ENCODE measurements at places on chromosomes 1 and 21. TPM values are rescaled to one million over a fixed set of nuclear protein-coding genes. Genes with fewer than 3 reads are reported as not detected.

Gene PCNX2
- total RNA-seq = 109 TPM

Gene SLAMF8
- 2.0 TPM for total RNA-seq

Gene AADACL3
- total RNA-seq = not detected

Gene ILF2
- 82.3 TPM for total RNA-seq

Gene ABCA4
- not detected for total RNA-seq

Gene OBSCN
- total RNA-seq = 76.0 TPM

Gene KRTAP19-1
- total RNA-seq = not detected

Gene HRNR
- not detected for total RNA-seq

Gene NPHS2
- not detected for total RNA-seq

Gene EPHB2
- total RNA-seq = 0.36 TPM

Gene CFAP107
- not detected for total RNA-seq

DNA sequence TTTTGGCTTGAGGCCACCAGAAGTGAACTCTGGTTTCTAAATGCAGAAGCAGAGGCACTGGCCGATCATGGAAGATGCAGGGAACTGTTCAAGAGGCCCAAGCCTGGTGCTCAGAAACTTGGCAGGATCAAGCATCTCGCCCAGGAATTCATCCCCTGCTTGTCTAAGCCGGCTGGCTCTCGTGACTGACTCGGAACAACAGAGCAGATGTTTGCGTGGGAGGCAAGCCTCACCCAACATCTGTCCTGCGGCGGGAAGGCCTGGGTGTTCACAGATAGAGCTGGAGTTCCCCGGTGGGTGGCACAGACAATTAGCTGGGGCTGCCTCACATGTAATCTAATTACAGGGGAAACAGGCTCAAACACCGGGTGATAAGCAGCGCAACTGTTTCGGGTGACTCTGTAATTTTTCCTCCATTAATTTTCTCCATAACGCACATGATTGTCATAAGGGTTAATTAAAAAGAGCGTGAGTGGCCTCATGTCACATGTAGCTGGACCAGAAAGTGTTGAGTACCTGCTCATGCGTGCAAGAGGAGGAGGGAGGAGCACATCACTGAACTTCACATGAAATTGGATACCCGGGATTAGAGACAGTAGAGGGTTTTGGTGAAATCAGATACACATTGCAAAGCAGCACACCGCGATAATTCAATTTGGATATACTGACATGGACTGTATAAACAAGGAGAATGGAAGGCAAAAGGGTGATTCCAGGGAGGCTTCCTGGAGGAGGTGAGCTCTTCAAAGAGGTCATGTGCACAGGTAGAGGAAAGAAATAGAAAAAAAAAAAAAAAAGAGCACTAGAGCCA, 180.0 kb downstream of the ETS2 start:
- H3K4me3 ChIP-seq = no peak overlapping the region
- no peak overlapping the region for H3K27ac ChIP-seq
- DNase-seq = no peak
- no peaks in the 10 kb centered on the region for H3K36me3 ChIP-seq
- no peaks in the 10 kb centered on the region for H3K4me1 ChIP-seq

- no peak for DNase-seq
- H3K4me3 ChIP-seq = no peak overlapping the region
- no peaks in the 10 kb centered on the region for H3K36me3 ChIP-seq
- H3K27me3 ChIP-seq = no peaks in the 10 kb centered on the region
- no peak overlapping the region for H3K27ac ChIP-seq
Observed at GRCh38 chr21:16199539-16199938, 469.8 kb downstream of the USP25 start.

GRCh38 chr1:156975084-156975483, 54.7 kb downstream of the LRRC71 start:
- H3K27me3 ChIP-seq = no peaks in the 10 kb centered on the region
- H3K4me1 ChIP-seq = no peaks in the 10 kb centered on the region
- DNase-seq = no peak
- H3K36me3 ChIP-seq = no peaks in the 10 kb centered on the region
- no peak overlapping the region for H3K4me3 ChIP-seq

DNA sequence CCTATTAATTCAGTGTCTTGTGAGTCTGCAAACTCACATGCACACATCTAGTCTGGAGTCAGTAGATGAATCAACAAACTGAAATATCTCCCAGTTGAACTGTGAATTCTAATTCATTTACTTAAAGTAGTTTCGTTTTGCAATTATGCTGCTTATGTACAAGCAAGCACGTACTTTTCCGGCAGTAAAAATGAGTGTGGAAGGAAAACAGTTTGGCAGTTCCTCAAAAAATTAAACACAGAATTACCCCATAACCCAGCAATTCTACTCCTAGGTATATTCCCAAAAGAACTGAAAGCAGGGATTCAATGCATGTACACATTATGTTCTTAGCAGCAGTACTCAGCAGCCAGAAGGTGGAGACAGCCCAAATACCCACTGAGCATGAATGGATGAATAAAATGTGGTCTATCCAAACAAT, 49.3 kb downstream of the GNB1 start:
- no peak for DNase-seq
- no peak overlapping the region for H3K27ac ChIP-seq
- no peaks in the 10 kb centered on the region for H3K27me3 ChIP-seq

DNA sequence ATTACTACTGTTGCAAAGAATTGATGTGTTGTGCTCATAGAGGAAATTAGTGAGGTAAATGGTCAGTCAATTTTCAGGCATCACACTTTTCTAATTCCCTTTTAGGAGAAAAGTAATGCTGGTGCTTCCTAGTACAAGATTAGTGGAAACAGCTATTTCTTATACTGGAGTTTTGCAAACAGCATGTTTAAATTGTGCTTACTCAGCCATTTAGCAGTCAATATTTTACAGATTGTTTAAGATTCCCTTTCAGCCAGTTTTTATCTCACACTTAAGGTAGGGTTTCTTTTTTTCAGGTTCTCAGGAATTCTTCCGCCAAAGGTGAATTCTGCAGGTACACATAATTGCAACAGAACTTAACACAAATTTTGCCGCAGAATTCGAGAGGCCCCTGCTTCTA, 10.9 kb downstream of the SRRM1 start:
- no peak overlapping the region for H3K4me3 ChIP-seq
- H3K27ac ChIP-seq = no peak overlapping the region
- no peaks in the 10 kb centered on the region for H3K27me3 ChIP-seq
- H3K36me3 ChIP-seq = peaks cover 89% of the 10 kb centered on the region

GRCh38 chr1:151759241-151759640, 4.1 kb downstream of the MRPL9 start:
- peaks cover 23% of the 10 kb centered on the region for H3K36me3 ChIP-seq
- H3K27me3 ChIP-seq = no peaks in the 10 kb centered on the region
- H3K27ac ChIP-seq = no peak overlapping the region
- no peak for DNase-seq
- H3K4me3 ChIP-seq = no peak overlapping the region
- H3K4me1 ChIP-seq = peaks cover 14% of the 10 kb centered on the region

- no peak overlapping the region for H3K4me3 ChIP-seq
- H3K27me3 ChIP-seq = no peaks in the 10 kb centered on the region
- H3K4me1 ChIP-seq = peaks cover 15% of the 10 kb centered on the region
- no peak for DNase-seq
- no peaks in the 10 kb centered on the region for H3K36me3 ChIP-seq
Observed at GRCh38 chr1:9882296-9882944, 27.6 kb downstream of the CTNNBIP1 start.

- H3K4me1 ChIP-seq = no peaks in the 10 kb centered on the region
- DNase-seq = no peak
- H3K27me3 ChIP-seq = no peaks in the 10 kb centered on the region
- no peaks in the 10 kb centered on the region for H3K36me3 ChIP-seq
- no peak overlapping the region for H3K4me3 ChIP-seq
- no peak overlapping the region for H3K27ac ChIP-seq
Observed at GRCh38 chr1:163709636-163710035, 387.9 kb downstream of the NUF2 start.

DNA sequence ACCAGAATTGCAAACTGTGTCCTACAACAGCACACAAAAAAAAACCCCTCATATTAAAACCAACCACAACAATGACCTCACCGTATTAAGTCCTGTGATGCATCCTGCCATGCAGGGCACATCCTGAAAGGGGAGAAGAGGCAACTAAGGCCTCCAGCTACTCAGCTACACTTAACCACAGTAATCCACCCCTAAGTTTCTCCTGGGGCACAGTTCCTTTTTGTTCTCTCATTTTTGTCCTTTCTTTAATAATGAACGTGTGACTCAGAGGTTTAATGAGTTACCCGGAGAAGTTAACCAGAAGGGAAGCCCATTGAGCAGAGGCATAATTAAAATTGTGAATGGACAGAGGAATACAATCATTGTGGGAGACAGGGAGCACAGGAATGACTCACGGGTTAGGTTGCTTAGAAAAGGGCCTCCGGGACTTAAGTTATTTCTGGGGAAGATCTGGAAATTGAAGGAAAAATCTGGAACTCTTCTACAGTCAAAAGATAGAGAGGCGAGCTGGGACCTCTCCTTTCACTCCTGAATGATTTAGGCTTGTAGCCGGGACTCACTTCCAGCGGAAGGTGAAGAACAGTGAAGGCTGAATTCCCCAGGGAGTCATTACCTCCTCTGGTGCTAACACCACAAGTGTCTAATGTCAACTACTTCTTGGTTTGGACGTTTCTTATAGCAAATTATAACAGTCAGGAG, 36.9 kb upstream of the HIVEP3 start:
- no peaks in the 10 kb centered on the region for H3K27me3 ChIP-seq
- DNase-seq = no peak
- no peak overlapping the region for H3K27ac ChIP-seq
- H3K36me3 ChIP-seq = no peaks in the 10 kb centered on the region
- peaks cover 8% of the 10 kb centered on the region for H3K4me1 ChIP-seq

- H3K36me3 ChIP-seq = no peaks in the 10 kb centered on the region
- DNase-seq = no peak
- no peaks in the 10 kb centered on the region for H3K4me1 ChIP-seq
- no peak overlapping the region for H3K27ac ChIP-seq
- H3K27me3 ChIP-seq = no peaks in the 10 kb centered on the region
Observed at GRCh38 chr1:64077281-64077940, 126.0 kb upstream of the UBE2U start.

DNA sequence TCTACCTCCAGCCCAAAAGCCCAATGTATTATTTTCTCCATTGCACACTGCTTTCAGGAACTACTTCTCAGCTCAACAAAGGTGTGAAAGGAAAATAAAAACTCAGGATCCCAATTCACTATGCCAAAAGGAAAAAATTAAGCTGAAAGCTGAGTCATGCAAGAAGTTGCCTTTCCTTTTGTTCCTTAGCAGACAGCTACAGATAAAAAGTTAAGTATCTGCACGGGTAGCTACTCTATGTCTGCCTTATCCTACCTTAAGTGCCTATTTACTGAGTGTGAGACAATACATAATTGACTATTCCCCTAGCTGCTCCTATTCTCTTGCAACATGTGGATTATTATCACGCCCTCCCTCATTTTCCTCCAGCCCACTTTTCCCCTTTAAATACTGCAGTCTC, 84.1 kb downstream of the ADCY10 start:
- H3K4me3 ChIP-seq = no peak overlapping the region
- no peak overlapping the region for H3K27ac ChIP-seq
- no peaks in the 10 kb centered on the region for H3K27me3 ChIP-seq
- no peaks in the 10 kb centered on the region for H3K4me1 ChIP-seq

DNA sequence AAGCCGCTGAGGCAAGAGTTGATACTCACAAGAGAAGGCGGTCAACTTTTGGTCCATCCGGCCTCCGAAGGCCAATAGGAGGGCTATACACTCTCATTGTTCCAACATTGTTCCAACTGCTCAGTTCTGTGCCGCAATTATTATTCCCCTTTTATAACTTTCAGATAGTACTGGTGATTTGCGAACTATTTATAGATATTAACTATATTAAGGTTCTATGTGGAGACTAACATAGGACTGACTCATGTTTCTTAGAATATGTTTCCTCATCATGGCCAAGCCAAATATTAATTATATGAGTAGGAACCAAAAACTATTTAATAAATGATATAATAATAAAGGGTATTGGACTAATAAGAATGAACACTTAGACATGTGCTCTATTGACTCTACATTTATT, 96.7 kb upstream of the LBR start:
- H3K36me3 ChIP-seq = no peaks in the 10 kb centered on the region
- no peaks in the 10 kb centered on the region for H3K4me1 ChIP-seq
- no peak for DNase-seq
- no peak overlapping the region for H3K4me3 ChIP-seq
- peaks cover 4% of the 10 kb centered on the region for H3K27me3 ChIP-seq

GRCh38 chr1:24968941-24969585, 39.0 kb upstream of the RUNX3 start:
- DNase-seq = no peak
- no peak overlapping the region for H3K4me3 ChIP-seq
- no peaks in the 10 kb centered on the region for H3K27me3 ChIP-seq
- H3K36me3 ChIP-seq = no peaks in the 10 kb centered on the region
- H3K27ac ChIP-seq = no peak overlapping the region
- peaks cover 45% of the 10 kb centered on the region for H3K4me1 ChIP-seq

- H3K4me1 ChIP-seq = no peaks in the 10 kb centered on the region
- no peak overlapping the region for H3K4me3 ChIP-seq
- no peaks in the 10 kb centered on the region for H3K36me3 ChIP-seq
Observed at GRCh38 chr1:238568735-238569134, 678.0 kb upstream of the ZP4 start.

DNA sequence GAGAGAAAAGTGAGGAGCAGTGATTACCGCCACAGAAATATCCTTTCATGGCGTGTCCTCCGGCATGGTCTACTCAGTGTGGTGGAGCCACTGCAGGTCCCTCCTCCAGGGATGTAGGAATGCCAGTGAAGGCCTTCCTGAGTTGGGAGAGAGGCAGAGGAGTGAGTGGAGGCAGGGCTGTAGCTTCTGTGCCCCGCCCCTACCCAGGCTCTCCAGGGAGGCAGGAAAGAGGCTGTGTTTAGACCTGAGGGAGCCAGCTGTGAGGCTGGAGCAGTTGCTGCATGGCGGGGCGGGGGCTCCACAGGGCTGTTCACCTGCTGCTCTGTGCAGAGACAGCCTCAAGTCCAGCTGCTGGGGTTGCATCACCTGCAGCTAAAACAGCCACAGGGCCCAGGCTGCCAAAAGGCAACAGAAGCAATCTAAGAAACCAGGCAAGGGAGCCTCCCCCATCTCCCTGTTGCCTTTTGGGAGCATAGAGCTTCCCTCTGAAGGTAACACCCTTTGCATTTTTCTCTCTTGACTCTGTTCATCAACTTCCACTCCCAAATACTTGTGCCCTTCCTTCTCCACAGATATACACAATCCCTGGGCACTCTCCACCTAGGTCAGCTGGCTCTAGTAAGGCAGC, 801 bp upstream of the ANXA9 start:
- no peak overlapping the region for H3K27ac ChIP-seq
- no peak for DNase-seq
- H3K27me3 ChIP-seq = no peaks in the 10 kb centered on the region
- no peak overlapping the region for H3K4me3 ChIP-seq
- H3K4me1 ChIP-seq = peaks cover 29% of the 10 kb centered on the region

GRCh38 chr1:2031546-2032540, 12.7 kb downstream of the GABRD start:
- H3K4me1 ChIP-seq = no peaks in the 10 kb centered on the region
- H3K36me3 ChIP-seq = no peaks in the 10 kb centered on the region
- no peak for DNase-seq
- no peak overlapping the region for H3K4me3 ChIP-seq

DNA sequence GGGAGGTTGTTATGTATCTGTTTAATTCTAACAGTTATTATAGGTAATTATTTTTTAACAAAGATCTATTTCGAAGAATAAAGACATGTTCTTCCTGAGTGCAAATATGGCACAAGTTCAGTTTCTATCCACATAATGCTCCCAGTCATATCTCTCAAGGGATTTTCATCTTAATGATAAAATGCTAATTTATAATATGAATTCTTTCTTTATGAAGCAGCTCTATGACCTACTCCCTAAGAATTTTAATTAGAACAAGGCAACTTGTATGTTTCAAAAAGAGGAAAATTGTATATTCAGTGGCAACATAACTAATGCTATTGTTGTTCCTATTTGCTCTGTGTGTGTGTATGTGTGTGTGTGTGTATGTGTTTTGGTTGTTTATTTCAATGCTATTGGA, 1222.1 kb upstream of the NCAM2 start:
- H3K4me3 ChIP-seq = no peak overlapping the region
- H3K4me1 ChIP-seq = no peaks in the 10 kb centered on the region
- no peak overlapping the region for H3K27ac ChIP-seq
- DNase-seq = no peak
- no peaks in the 10 kb centered on the region for H3K36me3 ChIP-seq
